Dermis lymphatic vessel endothelial cell (primary cell): ENCODE measurements at places on chromosomes 2 and 18. TPM values are rescaled to one million over a fixed set of nuclear protein-coding genes. Genes with fewer than 3 reads are reported as not detected.

The SAG gene
- total RNA-seq: not detected in 2 replicates

The C18orf54 gene
- 3.9 and 4.3 TPM in 2 replicates for total RNA-seq

The UBE2F gene
- 37.9 and 40.1 TPM in 2 replicates for total RNA-seq

The COL3A1 gene
- total RNA-seq: 0.95 and 6.9 TPM in 2 replicates

The ZC3H6 gene
- 2.5 and 3.0 TPM in 2 replicates for total RNA-seq

The CYP26B1 gene
- under 0.01 TPM in 1 of 2 replicates, not detected in the other for total RNA-seq

The RAPGEF4 gene
- 18.8 and 23.8 TPM in 2 replicates for total RNA-seq

The MAP3K19 gene
- total RNA-seq: not detected in 2 replicates

The KCNJ3 gene
- not detected in 2 replicates for total RNA-seq

The PRSS56 gene
- total RNA-seq: not detected in 2 replicates

The DCDC2C gene
- not detected in 2 replicates for total RNA-seq

The GRP gene
- not detected in 2 replicates for total RNA-seq

The TMEM214 gene
- total RNA-seq: 17.0 and 23.1 TPM in 2 replicates

The RHOB gene
- 242 and 530 TPM in 2 replicates for total RNA-seq

The DYNAP gene
- total RNA-seq: not detected in 2 replicates

The RND3 gene
- 13.4 and 14.9 TPM in 2 replicates for total RNA-seq

The IL18R1 gene
- under 0.01 and 0.43 TPM in 2 replicates for total RNA-seq

The COL4A4 gene
- total RNA-seq: under 0.01 TPM in 2 replicates

The ALK gene
- total RNA-seq: not detected in 2 replicates

The GAREM1 gene
- total RNA-seq: under 0.01 and 0.17 TPM in 2 replicates

The CROCC2 gene
- total RNA-seq: not detected in 2 replicates

The PIEZO2 gene
- total RNA-seq: 311 and 447 TPM in 2 replicates

The BMP10 gene
- total RNA-seq: not detected in 2 replicates

The PREPL gene
- total RNA-seq: 10.7 and 14.7 TPM in 2 replicates

The SLC19A3 gene
- total RNA-seq: not detected in 2 replicates

The FIGN gene
- total RNA-seq: 0.11 TPM in 1 of 2 replicates, not detected in the other

The HAAO gene
- total RNA-seq: not detected in 2 replicates
